ENCODE measurements at places on chromosomes 2 and 18.

DNA sequence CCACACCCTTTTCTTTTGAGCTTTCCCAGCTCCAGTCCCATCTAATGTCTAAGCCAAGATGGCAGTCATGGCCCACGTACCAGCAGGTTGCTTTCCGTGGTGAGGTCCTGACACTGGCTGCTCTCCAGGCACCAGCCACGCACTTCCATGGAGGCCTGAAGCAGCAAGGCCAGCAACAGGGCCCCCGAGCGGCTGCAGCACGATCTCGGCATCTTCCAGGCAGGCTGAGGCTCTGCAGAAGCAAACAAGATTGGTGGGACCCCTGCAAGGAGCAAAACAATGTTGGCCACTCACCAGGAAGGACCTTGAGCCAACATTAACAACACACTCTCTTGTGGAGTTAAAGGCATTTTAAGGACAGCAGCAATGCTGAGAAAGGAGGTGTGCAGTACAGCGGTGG, 3.8 kb downstream of the POMC start:
- no peak for DNase-seq

- peak; percentile 84 for DNase-seq
Measured at GRCh38 chr2:162840598-162841246, 2.2 kb upstream of the KCNH7 start.

DNA sequence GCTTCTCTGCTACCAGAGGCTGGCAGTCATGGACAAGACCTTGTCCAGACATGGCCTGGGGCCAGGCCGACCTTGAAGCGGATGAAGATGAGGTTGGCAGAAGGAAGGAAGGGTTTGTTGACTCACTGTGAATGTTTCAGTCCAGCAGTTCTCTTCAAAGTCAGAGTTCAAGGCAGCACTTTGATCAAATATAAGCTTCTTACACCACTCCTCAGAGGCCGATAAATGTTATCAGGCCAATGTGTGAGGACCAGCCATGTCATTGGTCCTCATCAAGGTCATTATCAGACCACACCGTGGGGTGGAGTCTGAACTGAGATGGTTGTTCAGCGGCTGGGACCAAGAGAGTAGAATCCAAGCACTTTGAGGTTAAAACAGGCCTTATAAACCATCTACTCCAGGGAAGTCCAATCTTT, 35.5 kb downstream of the QPCT start:
- peak; percentile 52 for DNase-seq

GRCh38 chr2:2325516-2325915, 5.6 kb downstream of the MYT1L start:
- no peak for DNase-seq

- no peak for DNase-seq
Measured at GRCh38 chr2:12043131-12043530, 296.7 kb downstream of the LPIN1 start.

GRCh38 chr2:176725873-176726645, 456.8 kb downstream of the MTX2 start:
- DNase-seq: no peak

DNA sequence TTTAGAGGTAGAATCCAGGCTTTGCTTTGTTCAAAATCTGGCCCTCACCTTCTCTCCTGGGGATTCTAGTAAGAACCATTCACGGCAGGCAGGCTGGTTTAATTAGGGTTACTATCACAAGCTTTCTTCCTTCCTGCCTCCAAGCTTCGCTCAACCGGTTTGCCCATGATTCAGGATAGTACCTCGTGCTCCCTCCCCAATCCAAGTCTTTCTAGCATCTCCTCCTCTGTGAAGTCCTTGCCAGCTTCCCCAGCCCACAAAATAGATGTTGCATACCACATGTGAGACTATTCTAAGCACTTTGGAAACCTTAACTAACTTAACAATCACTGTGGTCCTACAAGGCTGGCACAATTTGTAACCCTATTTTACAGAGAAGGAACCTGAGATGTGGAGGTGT, 135.1 kb downstream of the SOCS6 start:
- no peak for DNase-seq

DNA sequence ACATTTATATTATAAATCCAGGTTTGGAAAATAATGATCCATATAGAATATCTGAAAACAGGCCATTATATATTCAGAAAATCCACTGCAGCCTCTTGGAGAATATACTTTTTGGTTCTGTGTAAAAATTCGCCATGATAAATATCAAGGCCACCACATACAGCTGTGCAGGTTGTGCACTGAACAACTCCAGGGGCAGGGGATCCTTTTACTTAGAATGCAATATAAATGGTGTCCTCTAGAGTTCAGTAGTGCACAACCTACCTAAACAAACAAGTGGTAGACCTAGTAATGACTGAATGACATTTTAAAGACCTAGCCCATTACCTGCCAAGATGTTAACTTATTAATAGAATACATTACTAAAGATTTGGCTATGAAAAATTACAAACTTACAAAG, 22.4 kb downstream of the MOGAT1 start:
- DNase-seq: no peak

DNA sequence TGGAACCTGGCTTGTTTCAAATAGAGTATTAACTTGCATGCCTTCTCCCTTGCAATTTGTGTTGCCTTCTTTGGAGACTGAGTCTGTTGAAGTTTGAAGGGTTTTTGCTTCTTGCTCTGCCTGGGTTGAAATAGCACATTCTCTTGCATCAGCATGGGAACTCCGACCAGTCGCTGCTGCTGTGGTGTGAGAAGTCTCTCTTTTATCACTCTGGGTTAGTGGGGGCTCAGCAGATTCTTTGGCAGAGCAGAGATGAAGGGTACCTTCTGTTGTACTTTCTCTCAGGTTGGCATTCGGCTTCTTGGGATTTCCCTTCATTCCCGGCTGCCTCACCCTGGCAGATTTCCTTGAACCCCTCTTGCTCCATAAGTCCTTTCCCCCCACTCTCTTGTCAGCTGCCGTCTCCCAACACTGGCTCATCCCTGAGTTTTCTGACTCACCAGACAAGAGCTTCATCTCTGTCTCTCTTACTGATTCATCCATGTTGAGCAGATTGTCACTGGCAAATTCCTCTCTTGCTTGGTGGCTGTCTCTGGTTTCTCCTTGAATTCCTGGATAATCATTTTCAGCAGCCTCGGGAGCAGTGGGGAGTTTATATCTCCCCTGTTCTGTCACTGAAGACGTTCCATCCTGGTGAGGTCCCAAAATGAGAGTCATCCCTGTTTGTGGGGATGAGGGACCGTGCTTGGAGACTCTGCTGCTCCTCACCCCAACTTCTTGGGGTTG, 49.9 kb downstream of the ALPK2 start:
- DNase-seq: no peak

- no peak for DNase-seq
Measured at GRCh38 chr18:28174181-28174905, 2.6 kb downstream of the CDH2 start.

- peak; percentile 52 for DNase-seq
Measured at GRCh38 chr2:161123531-161124030, 36.6 kb upstream of the TANK start.

- no peak for DNase-seq
Measured at GRCh38 chr2:176643646-176644045, 374.4 kb downstream of the MTX2 start.

DNA sequence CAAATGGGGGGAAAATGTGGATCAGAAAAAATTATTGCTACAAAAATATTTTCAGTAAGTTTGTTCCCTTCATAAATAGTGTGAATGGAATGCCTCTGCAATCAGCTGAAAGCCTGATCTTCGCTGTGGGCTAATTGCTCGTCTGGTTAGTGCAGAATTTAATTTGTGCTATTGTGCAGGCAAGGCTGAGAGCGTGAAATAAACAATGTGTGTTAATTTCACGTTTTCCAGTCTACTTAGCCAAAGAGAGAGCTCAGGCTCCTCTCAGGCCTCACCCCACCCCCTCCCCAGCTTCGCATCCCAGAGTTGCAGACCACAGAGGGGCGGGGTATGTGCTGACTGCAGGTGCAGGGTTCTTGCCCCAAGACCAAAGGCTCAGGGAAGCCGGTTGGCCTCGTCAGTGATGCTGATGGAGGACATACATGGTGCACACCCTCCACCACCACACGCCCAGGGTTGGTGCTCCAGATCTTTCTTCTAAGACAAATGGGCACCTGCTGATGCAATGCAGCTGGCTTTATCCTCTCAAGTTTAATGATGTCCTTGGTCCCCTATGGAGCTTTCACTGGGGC, 302.6 kb upstream of the SLC14A2 start:
- no peak for DNase-seq

DNA sequence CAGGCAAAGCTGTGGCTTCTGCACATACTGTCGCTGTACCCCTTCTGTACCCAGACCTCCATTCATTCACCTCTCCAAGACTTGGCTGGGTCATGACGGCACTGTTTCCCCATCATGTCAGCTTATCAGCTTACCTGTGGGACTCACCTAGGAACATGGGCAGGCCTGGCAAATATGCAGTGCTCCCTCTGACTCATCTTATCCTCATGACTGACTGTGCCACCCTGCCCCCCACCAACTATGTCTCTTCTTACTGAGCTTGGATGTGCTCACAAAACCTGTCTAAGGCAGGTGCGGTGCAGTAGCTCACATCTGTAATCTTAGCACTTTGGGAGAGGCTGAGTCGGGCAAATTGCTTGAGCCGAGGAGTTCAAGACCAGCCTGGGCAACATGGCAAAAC, 152.4 kb downstream of the MGAT5 start:
- DNase-seq: no peak

GRCh38 chr2:26537069-26537825, 59.3 kb upstream of the OTOF start:
- DNase-seq: no peak

DNA sequence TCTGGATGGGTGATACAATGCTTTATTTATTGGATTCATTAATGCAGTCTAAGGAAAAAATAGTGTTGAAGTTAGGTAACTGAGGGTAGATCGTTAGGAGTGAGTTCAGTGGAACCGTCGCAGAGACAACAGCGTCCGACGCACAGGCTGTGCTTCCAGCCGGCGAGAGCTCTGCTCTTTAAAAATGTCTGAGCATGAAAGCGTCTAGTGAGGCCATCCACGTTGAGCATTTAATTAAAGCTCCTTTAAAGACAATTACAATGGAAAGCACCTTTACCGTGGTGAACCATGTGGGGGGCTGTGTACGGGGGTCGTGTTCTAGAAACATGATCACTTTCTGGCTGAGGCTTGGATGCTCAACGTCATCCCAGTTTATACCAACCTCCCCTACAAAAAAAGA, 822.7 kb downstream of the GALR1 start:
- no peak for DNase-seq

- no peak for DNase-seq
Measured at GRCh38 chr2:6782517-6783237, 83.0 kb downstream of the CMPK2 start.

DNA sequence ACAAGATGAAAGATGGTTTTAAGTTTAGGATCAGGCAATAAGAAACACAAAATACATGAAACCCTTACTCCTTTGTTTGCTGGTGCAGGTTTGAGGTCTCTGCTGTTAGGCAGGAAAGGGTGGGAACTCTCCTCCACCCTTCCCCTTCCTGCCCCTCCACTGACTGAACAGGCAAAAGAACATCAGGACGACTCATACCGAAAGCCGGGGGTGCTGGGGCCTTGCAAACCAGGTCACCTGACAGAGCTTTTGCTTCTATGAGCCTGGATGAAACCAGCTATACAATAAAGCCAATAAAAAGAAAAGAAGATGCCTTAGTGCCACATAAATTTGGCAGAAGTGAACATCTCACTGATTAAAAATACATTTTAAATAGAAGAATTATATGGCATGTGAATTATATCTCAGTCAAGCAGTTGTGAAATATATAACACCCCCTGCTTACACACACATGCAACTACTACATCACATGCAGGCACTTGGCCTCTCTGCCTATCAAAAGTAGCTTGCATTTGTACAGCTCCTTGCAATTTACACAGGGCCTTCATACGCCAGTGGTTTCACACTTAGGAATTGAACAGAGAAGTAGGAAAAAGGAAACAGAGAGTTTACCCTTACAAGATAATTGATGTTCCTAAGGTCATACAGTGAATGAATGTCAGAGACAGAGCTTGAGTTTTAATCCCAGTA, 215.1 kb upstream of the TRIB2 start:
- DNase-seq: peak; percentile 94

- peak; percentile 60 for DNase-seq
Measured at GRCh38 chr18:47595831-47596501, 334.5 kb downstream of the SMAD2 start.

DNA sequence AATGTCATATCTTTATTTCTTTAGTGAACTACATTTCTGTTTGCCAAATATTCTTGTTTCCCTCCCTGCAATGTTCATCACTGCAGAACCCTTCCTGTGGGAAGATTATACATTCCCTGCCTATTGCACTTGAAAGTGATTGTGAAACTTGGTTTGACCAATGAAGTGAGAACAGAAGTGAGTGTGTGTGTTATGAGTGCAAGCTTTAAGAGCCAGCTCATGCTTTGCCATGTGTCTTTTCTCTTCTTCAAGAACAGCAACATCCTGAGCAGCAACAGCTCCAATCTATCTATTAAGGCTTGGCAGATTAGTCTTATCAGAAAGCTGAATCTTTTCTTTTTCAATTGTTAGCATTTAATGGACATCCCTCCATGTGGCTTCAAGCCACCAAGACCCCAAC, 42.0 kb upstream of the UBE2E3 start:
- DNase-seq: no peak

GRCh38 chr2:100256416-100256815, 65.9 kb downstream of the LONRF2 start:
- no peak for DNase-seq

GRCh38 chr2:47497843-47498460, 95.0 kb downstream of the MSH2 start:
- DNase-seq: no peak

- DNase-seq: no peak
Measured at GRCh38 chr2:9478526-9478925, 4.2 kb downstream of the IAH1 start.

DNA sequence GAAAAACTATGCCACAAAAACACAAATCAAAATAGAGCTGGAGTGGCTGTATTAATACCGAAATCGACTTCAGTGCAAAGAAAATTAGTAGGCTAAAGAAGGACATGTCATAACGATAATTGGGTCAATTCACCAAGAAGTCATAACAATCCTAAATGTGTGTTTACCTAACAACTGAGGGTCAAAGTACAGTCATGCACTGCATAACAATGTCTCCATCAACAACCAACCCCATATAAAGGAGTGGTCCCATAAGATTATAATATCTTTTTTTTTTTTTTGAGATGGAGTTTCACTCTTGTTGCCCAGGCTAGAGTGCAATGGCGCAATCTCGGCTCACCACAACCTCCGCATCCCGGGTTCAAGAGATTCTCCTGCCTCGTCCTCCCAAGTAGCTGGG, 87.5 kb downstream of the NAB1 start:
- DNase-seq: no peak

All from activated CD4-positive, alpha-beta T cell treated with anti-CD3 and anti-CD28 coated beads, Interleukin-2, amount 10 ng/mL, durations not matched to agents 24 days and 14 days (primary cell).